ENCODE measurements at places on chromosomes 12 and 14.

DNA sequence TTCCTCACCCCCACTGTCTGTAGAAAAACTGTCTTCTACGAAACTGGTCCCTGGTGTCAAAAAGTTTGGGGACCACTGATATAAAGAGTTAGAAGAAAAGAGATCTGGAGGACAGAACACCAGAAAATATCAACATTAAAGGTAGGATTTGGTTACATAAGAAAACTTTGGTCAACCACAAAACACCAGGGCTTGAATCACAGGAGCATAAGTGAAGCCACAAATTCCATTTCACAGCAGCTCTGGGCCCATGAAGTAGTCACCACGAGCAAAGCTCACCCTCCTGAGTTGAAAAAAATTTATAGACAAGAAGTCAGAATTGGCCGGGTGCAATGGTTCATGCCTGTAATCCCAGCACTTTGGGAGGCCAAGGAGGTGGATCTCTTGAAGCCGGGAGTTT is 19.4 kb downstream of the RALGAPA1 start:
- DNase-seq: no peak

GRCh38 chr14:97120611-97121031 is 323.4 kb downstream of the VRK1 start:
- DNase-seq: peak; percentile 5

DNA sequence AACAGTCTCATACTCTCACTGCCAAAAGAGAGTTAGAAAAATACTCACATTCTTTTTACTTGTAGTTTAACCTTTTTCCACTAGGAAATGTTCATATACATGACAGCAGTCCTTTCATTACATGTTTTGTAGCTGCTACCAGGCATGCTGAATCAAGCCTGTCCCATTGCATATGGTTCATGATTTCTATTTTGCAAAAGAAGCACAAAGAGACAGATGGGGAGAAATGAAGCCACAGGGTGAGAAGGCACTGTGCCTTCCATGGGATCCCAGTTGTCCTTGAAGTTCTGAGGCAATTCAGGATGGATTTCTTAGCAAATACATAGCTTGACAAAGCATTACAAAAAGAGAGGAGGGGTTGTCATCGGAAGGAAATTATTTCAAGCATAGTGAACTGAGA is 89.5 kb downstream of the SMOC1 start:
- no peak for DNase-seq

- peak; percentile 5 for DNase-seq
Measured at GRCh38 chr12:12474931-12475795, 87.5 kb downstream of the DUSP16 start.

Measured in activated naive CD4-positive, alpha-beta T cell (primary cell).